T-helper 9 cell (primary cell): ENCODE measurements at places on chromosomes 7 and 10.

- no peak for DNase-seq
Observed at GRCh38 chr7:84092207-84092606, 102.4 kb downstream of the SEMA3A start.

- no peak for DNase-seq
Observed at GRCh38 chr7:113015034-113015645, 71.5 kb downstream of the GPR85 start.

DNA sequence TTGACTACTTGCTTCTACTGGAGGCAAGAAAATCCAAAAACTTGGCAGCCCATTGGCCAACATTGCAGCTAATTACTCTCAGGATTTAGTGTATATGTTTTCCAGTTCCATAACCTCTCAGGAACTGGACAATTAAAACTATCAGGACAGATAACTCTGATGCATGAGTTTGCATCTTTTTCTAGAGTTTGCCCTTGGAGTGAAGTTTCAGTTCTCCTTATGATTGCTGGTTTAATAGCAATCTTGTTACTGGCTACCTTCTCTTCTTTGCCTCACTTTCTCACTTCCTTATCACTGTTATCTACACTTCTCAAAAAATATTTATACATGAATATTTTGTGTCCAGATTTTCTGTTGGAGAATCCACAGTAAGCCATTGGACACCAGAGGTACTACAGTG is 735.9 kb downstream of the PCDH15 start:
- DNase-seq, result no peak

GRCh38 chr7:123674399-123675180 is 18.9 kb downstream of the LMOD2 start:
- DNase-seq, result no peak

GRCh38 chr7:142500366-142500765 is 242.5 kb upstream of the PRSS58 start:
- DNase-seq, result no peak
